ENCODE measurements at places on chromosomes 4 and X. TPM values are rescaled to one million over a fixed set of nuclear protein-coding genes. Genes with fewer than 3 reads are reported as not detected.

Gene PGM2
- total RNA-seq = 4.1 TPM

Gene CLDN22
- not detected for total RNA-seq

Gene POU4F2
- total RNA-seq = not detected

Gene UGT2A1
- total RNA-seq = not detected

Gene ARHGAP36
- 0.30 TPM for total RNA-seq

Gene TMSB15B
- 1.0 TPM for total RNA-seq

Gene XAGE2
- total RNA-seq = not detected

Gene PCDH19
- 0.86 TPM for total RNA-seq

Gene MAGEA2
- not detected for total RNA-seq

Gene VGLL1
- not detected for total RNA-seq

Gene TEX13A
- not detected for total RNA-seq

Gene L1CAM
- total RNA-seq = 1.5 TPM

Gene TEX13B
- total RNA-seq = not detected

Gene PNCK
- total RNA-seq = 0.79 TPM

Gene ANOS1
- 4.9 TPM for total RNA-seq
